ENCODE measurements at places on chromosomes 7 and 10.

- peak; percentile 64 for DNase-seq
Measured at GRCh38 chr10:61397175-61397986, 55.8 kb downstream of the TMEM26 start.

- no peak for DNase-seq
Measured at GRCh38 chr7:106756071-106756470, 95.1 kb upstream of the CCDC71L start.

GRCh38 chr7:2928256-2928612 is 84.1 kb upstream of the GNA12 start:
- no peak for DNase-seq

GRCh38 chr7:48424731-48425130 is 253.5 kb downstream of the ABCA13 start:
- DNase-seq, result peak; percentile 18

DNA sequence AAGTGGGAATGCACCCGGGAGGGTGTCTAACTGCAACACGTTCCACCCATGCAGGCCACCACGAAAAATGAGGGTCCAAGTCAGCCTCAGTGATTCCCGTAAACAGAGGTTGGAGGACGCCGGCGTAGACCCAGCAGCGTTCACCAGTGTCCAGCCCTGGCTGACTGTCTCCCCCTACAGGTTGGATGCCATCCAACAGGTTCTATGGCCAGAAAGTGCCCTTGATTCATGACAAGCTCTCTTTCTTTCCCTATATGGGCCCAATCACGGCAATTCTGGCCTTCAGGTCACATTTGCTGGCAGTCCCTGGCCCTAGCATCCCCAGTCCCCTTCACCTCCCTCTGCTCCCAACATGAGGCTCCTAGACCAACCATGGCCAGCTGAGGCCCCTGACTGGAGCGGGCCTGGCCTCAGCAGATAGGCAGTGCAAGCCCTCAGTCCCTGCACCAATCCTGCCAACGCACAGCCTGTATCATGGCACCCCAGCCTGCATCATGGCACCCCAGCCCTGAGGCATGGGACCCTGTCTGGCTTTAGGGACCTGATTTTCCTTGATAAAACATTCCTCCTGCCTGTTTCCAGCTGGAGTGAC is 227.4 kb downstream of the GRID1 start:
- DNase-seq, result peak; percentile 24

GRCh38 chr10:30708234-30708633 is 78.7 kb upstream of the LYZL2 start:
- DNase-seq, result no peak
